ENCODE measurements at places on chromosomes 11 and 22. TPM values are rescaled to one million over a fixed set of nuclear protein-coding genes. Genes with fewer than 3 reads are reported as not detected.

The OR5AR1 gene
- total RNA-seq, result not detected

The OR5B21 gene
- not detected for total RNA-seq

The AQP11 gene
- total RNA-seq, result 0.29 TPM

The MPPED2 gene
- not detected for total RNA-seq

The NLRP14 gene
- total RNA-seq, result 0.53 TPM

The LAYN gene
- 2.5 TPM for total RNA-seq

The MMP1 gene
- 2,491 TPM for total RNA-seq

The SPON1 gene
- not detected for total RNA-seq

The HIPK3 gene
- 86.7 TPM for total RNA-seq

The EXPH5 gene
- 0.22 TPM for total RNA-seq

The CRYBA4 gene
- total RNA-seq, result not detected

The SLN gene
- total RNA-seq, result not detected

The DEUP1 gene
- total RNA-seq, result not detected

The PKNOX2 gene
- 0.13 TPM for total RNA-seq

The MS4A6E gene
- total RNA-seq, result not detected

The HOATZ gene
- not detected for total RNA-seq

The XKR3 gene
- not detected for total RNA-seq

The C11orf24 gene
- 16.4 TPM for total RNA-seq

The CARNS1 gene
- 0.13 TPM for total RNA-seq

The SOX6 gene
- total RNA-seq, result under 0.01 TPM

The HTR3A gene
- not detected for total RNA-seq

The MIAT gene
- total RNA-seq, result 0.66 TPM

The FBLN1 gene
- 0.14 TPM for total RNA-seq

The LRRC74B gene
- not detected for total RNA-seq

The LIF gene
- total RNA-seq, result 0.27 TPM

The CHKA gene
- total RNA-seq, result 19.2 TPM

The PAX6 gene
- total RNA-seq, result 0.40 TPM

The TEX12 gene
- total RNA-seq, result 0.43 TPM

The NF2 gene
- 189 TPM for total RNA-seq

The CHRDL2 gene
- not detected for total RNA-seq

The TENM4 gene
- 0.13 TPM for total RNA-seq

The THY1 gene
- 0.65 TPM for total RNA-seq

The TST gene
- total RNA-seq, result 40.9 TPM

The SMDT1 gene
- total RNA-seq, result 7.0 TPM

The SLC22A9 gene
- total RNA-seq, result not detected

The EMID1 gene
- not detected for total RNA-seq

The STX3 gene
- 58.0 TPM for total RNA-seq

The RFPL1 gene
- not detected for total RNA-seq

The SLC5A12 gene
- total RNA-seq, result not detected

The PGR gene
- under 0.01 TPM for total RNA-seq

The ZFTA gene
- 23.3 TPM for total RNA-seq

The DDX25 gene
- not detected for total RNA-seq

The MS4A3 gene
- total RNA-seq, result not detected

The TMEM191C gene
- 0.07 TPM for total RNA-seq

The TOLLIP gene
- total RNA-seq, result 23.0 TPM

The OR2AT4 gene
- not detected for total RNA-seq

The SLC37A2 gene
- 0.57 TPM for total RNA-seq

The C11orf86 gene
- total RNA-seq, result not detected

The OR51E1 gene
- not detected for total RNA-seq

The HEPN1 gene
- total RNA-seq, result not detected

The GP1BB gene
- 1.3 TPM for total RNA-seq

The MEI1 gene
- 4.3 TPM for total RNA-seq

The PIH1D2 gene
- total RNA-seq, result 1.6 TPM

The PKP3 gene
- total RNA-seq, result 0.13 TPM

All from thoracic aorta endothelial cell (primary cell).